ENCODE measurements at places on chromosomes 11 and 22.

DNA sequence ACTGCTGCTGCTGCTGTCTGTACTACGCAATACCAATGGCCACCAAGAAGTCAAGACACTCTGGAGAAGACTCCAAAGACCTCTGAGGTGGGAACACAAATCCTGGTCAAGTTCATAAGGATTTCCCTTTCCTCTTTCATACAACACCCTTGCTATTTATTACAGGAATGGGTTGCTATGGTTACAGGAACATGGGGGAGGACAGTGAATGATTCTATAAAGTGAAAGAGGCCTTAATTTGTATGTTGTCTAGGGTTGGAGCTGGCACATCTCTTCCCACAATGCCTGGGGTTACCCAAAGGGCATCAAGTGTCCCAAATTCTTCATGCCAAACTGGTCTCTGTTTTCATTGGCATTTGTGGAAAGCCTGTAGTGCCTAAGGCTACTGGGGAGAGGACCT, 11.4 kb upstream of the SEC14L3 start:
- no peak for DNase-seq

DNA sequence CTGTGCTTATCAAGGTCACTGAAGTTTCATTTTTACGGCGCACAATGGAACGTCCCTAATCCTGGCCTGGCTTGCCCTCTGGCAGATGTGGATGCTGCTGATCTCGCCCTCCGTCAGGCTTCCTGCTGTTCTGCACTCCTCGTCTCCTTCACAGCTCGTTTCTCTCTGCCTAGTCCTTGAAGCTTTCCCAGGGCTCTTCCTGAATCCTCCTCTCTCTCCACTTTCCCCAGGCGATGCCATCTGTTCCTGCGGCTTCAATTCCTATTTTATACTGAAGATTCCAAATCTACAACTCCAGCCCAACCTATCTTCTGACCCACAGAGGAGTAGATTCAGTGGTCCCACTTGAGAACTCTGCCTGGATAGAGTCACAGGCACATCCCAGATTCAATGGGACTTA, 14.2 kb downstream of the SLC22A8 start:
- no peak for DNase-seq

DNA sequence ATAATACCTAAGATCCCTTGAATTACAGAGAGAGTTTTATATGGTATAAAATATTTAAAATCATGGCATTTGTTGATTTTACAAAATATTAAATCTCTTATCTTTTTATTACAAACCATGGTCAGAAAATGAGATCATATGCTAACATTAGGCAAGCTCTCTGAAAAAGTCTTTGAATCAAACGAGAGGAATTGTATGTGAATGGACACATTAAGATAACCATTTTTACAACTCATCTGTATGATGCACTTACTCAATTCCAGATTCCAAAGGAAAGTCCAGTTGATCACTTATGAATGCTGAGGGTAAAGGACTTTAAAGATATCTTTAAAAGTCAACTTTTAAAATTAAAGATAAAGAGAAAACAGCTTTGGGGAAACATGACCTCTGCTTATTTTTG, 83.5 kb upstream of the LUZP2 start:
- DNase-seq = no peak

- no peak for DNase-seq
These were observed 122.4 kb downstream of the WT1 start for GRCh38 chr11:32312865-32313403.

DNA sequence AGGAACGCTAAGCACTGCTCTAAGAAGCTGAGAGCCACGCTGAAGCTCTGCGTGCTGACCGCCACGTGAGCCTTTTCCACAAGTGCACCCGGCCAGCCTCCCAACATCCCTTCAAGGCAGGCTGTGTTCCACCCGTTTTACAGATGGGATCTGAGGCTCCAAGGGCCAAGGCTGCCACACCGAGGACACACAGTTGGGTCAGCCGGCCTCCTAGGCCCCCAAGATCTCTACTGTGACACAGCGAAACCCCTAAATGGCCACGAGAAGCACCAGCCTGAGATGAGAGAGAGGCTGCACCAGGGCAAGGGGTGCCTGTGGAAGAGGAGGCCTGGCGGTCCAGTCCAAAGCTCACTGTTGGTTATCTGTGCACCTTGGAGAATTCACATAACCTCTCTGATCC, 11.8 kb upstream of the CD5 start:
- DNase-seq = no peak
